HCT116 (cell line): ENCODE measurements at places on chromosomes 6 and 20. TPM values are rescaled to one million over a fixed set of nuclear protein-coding genes. Genes with fewer than 3 reads are reported as not detected.

DNA sequence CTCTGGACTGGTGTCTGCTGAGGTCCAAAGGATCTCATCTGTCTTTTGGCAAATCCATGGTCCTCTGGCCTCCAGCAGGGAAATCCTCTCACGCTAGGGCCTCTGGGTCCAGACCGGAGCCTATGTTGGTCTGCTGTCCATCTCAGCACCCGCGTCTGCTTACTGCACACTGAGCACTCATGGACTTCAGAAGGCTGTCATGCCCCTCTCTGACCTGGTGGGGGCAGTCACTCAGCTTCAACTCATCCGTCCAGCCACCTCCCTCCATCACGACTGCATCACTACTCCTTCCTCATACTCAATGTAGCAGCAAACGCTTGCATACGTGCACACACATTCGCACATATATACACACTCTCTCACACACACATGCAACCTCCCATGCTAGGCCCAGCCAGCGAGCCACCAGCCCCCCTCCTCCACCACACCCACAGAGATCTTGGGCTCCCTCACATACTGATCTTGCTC lies 33.3 kb downstream of the GABRR2 start:
- DNase-seq, result peak; percentile 66

GRCh38 chr6:37602801-37603200 lies 94.9 kb downstream of the MDGA1 start:
- no peak for DNase-seq

KIF6 gene
- not detected for total RNA-seq

FRK gene
- 3.7 TPM for total RNA-seq

PRPH2 gene
- not detected for total RNA-seq

LHFPL5 gene
- total RNA-seq, result 0.71 TPM
